RCC 7860 (cell line): ENCODE measurements at places on chromosomes 5 and 9.

DNA sequence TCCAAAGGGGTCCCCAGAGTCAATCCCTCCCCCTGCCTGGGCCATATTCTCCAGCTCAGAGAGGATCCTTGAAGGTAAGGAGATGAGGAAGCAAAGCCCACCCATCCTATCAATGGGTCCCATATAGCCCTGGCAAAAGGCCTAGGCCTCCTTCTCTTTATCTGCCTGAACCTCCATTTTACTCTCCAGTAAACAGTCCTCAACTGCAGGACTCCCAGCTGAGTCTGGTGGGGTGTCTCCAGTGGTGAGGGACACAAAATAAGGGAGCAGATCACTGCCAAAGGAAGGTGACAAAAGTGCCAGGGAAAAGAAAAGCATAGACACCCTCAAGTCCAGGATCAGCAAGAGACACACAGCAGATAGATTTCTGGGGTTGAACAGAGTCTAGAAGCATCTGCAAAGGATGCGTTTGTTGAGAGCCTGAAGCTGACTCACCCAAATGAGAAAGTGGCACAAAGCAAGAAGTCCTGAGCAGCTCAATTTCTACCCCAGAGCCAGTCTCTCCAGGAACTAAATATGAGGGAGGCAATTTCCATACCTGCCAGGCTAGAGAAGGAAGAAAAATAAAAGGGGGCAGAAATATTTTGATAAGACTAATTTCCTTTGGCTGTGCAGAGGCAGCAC, 2.7 kb upstream of the EBF1 start:
- no peak for DNase-seq

DNA sequence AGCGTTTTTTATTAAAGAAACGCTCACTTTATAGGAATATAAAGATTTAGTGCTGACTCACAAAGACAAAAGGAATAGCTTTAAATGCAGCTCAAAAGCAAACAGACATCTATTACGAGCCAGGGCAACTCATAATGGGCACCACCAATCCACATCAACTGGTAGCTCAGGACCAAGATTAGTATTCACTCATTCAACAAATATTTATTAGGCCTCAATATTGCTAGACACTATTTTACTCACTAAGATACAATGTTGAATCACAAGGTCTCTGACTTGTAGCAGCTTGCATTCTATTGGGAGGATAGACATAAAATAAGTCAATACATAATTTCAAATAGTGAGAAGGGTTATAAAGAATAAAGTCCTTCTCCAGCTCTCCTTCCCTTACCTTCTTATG, 8.0 kb upstream of the MAN2A1 start:
- no peak for DNase-seq

- DNase-seq, result peak; percentile 83
Observed at GRCh38 chr9:37485389-37486255, at the start of gene POLR1E. POLR1E (plus strand) TSS chr9:37485948; CDS start chr9:37486048, 100 bp downstream.

- DNase-seq, result no peak
Observed at GRCh38 chr9:92618633-92619225, 51.2 kb downstream of the IPPK start.

DNA sequence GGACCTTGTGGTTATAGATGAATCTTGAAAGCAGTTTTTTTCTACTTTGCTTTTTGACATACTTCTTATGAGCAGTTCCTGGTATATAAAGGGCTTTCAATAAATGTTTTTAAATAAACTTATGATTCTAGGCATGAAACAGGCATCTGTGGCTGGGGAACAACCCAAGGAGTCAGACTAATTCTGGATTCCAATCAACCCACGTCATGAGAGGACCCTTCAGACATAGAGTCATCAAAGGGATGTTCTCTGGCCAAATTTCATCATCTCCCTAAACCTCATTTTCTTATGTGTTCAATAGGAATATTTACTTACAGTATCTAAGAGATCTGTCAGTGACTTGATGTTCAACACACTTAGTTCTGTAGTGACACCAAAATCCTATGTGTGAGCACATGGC, 243.8 kb upstream of the ZNF462 start:
- DNase-seq, result no peak

DNA sequence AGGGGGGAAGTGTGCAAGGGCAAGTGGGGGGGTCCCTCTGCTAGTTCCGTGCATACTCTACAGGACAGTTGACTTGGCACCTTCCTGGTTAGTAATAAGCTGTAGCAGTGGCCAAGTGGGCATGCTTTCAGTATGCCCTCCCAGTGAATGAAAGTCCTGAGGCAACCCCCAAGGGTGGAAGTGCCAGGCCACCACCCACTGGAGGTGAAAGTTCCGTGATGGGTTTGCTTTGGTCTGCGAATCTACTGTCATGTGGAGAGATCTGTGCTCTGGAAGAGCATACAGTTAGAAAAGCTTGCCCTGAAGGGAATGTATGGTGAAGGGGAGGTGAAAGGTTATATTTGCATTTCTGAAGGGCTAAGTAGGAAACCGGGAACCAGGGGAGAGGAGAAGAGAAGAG, 10.3 kb downstream of the FXN start:
- DNase-seq, result no peak

GRCh38 chr9:96177005-96177718, 124.8 kb downstream of the HSD17B3 start:
- no peak for DNase-seq

- DNase-seq, result no peak
Observed at GRCh38 chr5:128800377-128800776, 164.9 kb upstream of the SLC27A6 start.

GRCh38 chr9:6811436-6811835, 53.7 kb downstream of the KDM4C start:
- DNase-seq, result no peak

DNA sequence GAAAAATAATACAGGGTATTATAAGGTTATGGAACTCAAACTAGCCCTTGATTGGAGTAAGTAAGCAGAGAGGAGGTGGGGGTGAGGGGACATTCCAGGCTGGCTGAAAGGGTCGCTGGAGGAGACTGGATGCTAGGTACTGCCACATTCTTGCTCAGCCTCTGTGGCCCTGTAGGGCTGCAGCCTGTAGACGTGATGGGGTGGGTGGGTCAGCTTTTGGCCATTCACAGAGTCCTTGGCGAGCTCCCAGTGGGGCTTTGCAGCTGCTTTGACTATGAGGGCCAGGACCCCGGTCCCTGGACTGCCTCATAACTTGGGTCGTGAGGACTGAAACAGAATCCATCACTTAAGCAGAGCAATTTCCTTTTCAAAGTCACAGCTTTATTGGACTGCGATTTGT, 4.2 kb upstream of the GDNF start:
- no peak for DNase-seq

GRCh38 chr9:76897804-76898525, 7.9 kb downstream of the PRUNE2 start:
- DNase-seq, result no peak

GRCh38 chr5:98458004-98458403, 315.5 kb upstream of the RGMB start:
- peak; percentile 9 for DNase-seq

DNA sequence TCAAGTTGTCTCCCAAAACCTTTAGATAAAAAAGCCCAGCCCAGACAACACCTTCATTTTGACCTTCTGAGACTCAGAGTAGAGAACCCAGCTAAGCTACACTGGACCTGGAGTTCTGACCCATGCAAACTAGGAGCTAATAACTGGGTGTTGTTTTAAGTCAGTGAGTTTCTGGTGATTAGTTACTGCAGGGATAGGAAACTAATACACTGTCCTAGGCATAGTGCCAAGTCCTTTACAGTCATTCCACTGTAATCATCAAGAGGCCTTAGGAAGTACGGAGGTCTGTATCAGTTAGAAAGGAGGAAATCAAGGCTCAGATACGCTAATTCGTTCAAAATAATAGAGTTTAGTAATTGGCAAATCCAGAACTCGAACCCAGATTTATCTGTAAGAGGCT, 197.9 kb downstream of the KCTD16 start:
- DNase-seq, result no peak

- DNase-seq, result no peak
Observed at GRCh38 chr5:180394031-180394636, 41.0 kb upstream of the GFPT2 start.

DNA sequence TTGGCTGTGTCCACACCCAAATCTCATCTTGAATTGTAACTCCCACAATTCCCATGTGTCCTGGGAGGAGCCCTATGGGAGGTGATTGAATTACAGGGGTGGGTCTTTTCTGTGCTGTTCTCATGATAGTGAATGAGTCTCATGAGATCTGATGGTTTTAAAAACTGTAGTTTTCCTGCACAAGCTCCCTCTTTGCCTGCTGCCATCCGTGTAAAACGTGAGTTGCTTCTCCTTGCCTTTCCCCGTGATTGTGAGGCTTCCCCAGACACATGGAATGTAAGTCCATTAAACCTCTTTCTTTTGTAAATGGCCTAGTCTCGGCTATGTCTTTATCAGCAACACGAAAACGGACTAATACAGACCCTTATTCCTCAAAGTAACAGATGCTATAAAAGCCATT, 94.1 kb downstream of the DOCK2 start:
- no peak for DNase-seq

GRCh38 chr5:24732184-24732583, 87.4 kb upstream of the CDH10 start:
- DNase-seq, result no peak

- no peak for DNase-seq
Observed at GRCh38 chr5:143176048-143176447, 227.4 kb downstream of the NR3C1 start.

DNA sequence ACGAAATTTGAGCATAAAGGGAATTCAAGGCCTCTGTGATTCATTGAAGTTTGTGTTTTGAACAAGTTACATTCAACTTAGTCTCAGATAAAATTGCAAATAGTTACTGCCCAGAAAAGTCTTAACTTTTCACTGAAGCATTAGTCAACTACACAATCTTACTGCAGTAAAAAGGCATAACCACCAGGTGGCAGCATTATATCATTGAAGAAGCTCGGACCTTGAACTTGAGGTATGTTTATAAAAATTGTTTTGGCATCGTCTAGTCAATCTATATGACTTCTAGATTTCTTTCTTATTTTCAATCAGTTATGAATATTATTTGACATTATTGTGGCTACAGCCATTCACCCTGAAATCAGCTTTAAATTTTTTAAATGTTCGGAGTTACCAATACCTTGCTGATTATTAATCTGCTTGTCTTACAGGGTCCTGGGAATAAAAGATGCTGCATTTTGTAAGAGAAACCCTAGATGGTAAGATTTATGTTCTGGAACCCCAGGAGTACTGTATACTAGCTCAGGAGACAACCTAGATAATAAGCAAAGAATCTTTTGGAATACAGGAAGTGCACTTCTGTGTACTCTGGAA, 83.9 kb upstream of the GRAMD2B start:
- DNase-seq, result peak; percentile 55

GRCh38 chr5:60872892-60873291, 28.8 kb upstream of the ELOVL7 start:
- DNase-seq, result no peak

- no peak for DNase-seq
Observed at GRCh38 chr5:178425621-178426068, 164.5 kb downstream of the COL23A1 start.

DNA sequence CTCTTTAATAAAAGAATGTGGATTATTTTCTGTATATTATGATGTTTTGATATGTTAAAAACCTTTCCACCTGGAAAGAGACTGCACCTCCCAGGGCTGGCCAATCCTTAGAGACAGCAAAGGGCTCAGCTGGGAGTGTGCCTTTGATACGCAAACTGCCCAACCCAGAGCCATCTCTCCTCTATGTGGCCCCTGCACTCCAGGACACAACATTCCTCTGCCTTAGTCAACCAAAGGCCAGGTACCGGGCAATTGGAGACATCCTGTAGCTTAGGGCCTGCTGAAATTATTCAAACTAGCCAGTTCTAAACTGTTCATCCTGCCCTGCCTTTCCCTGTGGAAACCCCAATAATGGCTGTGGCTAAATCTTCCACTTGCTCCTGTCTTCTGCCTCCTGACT, 5.0 kb upstream of the HSPB3 start:
- DNase-seq, result no peak

GRCh38 chr5:174323878-174324281, 278.4 kb downstream of the NSG2 start:
- peak; percentile 60 for DNase-seq

GRCh38 chr5:32362527-32362926, 49.8 kb upstream of the MTMR12 start:
- no peak for DNase-seq

- peak; percentile 63 for DNase-seq
Observed at GRCh38 chr5:132065351-132065937, 5.0 kb downstream of the IL3 start.

GRCh38 chr9:136787690-136788400, 3.3 kb upstream of the TMEM141 start:
- DNase-seq, result peak; percentile 76

DNA sequence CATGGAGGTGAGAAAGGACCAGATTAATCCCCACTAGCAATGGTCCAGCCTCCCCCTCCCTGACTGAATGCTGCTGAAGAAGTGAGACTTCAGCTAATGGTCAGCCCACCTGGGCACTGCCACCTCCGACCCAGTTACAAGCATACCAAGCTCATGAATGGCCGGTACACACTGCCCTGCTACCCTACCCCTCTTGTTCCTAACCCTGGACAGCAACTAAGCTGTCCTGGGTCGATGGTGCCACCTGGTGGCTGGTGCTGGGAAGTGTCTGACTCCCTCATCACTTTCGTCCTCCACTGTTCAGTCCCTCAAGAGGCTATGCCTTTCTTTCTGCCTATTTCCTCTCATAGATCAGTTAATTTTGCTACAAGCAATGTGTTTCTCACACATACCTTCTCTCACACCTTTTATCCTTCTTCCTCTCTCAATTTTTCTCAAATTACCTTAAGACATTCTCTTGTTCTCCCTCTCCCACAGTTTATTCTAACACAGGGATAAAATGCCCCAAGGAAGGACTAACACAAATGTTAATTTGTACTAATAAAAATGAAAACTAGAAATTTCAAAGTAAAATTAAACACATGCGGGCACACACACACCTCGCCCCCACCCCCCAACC, 42.4 kb downstream of the PAX5 start:
- no peak for DNase-seq

DNA sequence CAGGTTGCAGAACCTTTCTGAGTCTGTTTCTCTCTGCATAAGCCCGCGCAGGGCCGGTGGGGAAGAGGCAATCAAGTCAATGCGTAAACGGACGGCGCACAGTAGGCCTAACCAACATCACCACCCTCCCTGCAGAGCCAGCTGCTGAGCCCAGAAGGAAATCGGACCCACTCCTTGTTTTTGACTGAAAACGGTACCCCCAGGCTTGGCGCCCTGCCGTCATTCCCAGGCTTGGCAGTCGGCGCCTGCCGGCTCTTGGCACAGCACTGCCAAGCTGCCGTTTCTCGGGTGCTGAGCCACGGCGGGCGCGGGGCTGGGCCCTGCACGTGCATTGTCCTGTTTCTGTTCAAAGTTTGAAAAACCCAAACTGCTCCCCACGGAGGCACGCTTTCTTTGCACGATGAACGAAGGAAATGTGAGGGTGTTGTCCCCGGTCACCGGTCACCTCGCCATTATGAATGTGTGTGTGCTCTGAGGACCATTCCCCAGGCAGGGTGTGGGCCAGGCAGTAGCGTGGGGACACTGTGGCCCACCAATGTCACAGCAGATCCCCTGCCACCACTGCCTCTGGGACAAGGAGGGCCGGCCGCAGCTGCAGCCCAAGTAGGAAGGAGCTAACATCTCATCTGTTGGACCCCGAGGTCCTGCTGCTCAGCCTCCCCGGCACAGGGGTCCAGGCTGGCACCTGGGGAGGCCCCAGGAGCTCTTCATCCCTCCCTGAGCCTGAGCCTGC, 20.1 kb downstream of the FIBCD1 start:
- no peak for DNase-seq
